ENCODE measurements at places on chromosomes 12 and 14.

- no peak for DNase-seq
Measured at GRCh38 chr12:114732426-114733030, 48.6 kb upstream of the TBX3 start.

- DNase-seq: no peak
Measured at GRCh38 chr12:56644654-56645053, 1.1 kb downstream of the ATP5F1B start.

DNA sequence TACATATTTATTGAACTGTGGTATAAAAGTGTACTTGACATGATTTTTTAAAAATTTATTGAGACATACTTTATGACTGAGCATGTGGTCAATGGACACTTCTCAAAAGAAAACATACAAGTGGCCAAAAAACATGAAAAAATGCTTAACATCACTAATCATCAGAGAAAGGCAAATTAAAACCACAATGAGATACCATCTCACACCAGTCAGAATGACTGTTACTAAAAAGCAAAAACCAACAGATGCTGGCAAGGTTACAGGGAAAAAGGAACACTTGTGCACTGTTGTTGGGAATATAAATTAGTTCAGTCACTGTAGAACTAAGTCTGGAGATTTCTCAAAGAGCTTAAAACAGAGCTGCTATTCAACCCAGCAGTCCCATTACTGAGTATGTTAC, 1177.6 kb downstream of the GALC start:
- DNase-seq: no peak

DNA sequence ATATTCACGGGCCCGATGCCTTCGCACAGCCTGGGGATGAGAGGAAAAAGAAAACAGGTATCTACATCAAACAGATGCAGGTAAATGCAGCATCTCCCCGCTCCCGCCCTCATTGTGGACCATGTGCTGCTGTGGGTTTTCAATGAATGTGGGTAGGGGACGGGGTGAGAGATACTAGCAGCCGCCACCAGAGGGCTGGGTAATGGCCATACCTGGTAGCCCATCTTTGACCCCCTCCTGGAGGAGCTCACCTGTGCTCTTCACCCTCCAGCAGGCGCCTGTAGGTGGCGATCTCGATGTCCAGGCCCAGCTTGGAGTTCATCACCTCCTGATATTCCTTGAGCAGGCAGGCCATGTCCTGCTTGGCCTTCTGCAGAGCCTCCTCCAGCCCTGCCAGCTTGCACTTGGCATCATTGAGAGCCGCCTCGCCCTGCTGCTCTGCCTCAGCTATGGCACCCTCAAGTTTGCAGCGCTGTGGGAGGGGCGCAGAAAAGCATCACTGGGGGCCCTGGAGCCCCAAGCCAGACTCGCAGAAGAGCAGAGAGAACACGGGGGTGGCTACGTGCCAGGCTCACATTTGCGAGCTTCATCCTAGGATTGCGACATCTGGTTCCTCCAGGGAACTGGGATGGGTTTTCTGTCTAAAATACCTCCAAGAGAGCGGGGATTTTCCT, 10.2 kb downstream of the KRT82 start:
- no peak for DNase-seq

GRCh38 chr14:75153295-75153694, 23.1 kb downstream of the TMED10 start:
- no peak for DNase-seq

- DNase-seq: no peak
Measured at GRCh38 chr14:71525663-71526221, 406.5 kb upstream of the RGS6 start.

DNA sequence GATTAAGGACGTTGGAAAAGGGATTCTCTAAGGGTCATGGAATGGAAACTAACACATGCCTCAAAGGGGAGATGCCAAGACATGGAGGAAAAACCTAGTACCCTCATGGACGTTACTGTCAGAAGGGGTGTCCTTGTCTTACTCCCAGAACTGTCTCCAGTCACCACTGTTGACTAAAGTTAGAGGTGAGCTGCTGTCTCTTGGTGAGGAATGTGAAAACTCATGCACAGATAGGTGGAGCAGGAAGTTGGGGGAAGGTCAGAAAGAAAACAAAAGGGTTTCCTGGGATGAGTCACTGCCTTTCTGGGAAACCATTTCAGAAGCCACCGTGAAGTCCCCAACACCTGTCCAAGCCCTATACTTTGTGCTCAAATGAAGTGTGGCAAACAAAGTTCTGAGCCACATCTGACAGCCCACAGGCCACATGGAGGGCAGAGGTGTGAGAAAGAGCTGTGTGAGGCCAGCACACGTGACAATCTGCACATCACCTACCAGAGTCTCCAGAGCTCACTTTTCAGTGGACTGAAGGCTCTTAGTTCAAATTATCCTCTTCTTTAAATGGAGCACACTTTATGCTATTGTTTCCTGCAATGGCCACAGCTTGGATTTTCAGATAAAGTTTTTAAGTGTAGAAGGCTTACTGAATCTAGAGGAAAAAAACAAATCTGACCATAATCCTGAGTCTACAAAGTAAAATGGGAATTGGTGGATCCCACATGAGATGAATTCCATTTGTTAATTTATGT, 92.9 kb upstream of the EGLN3 start:
- DNase-seq: no peak

DNA sequence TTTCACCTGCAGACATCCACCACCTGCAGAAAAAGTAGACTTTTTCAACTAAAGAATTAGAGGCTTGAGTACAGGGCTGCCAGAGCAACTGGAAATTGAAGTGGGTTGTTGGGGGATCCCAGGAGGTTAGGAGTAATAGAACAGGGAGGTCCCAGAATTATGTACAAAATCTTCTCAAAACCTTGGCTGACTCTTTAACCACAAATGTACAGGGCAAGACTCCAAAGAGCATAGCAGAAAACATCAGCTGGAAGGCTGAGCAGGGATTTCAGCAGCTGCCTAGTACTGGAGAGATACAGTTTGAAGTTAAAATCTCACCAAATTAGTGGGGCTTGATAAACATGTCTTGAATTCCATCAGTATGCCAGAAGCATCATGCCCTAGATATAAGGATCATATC, 191.6 kb downstream of the CRADD start:
- no peak for DNase-seq

GRCh38 chr12:42677461-42677860, 87.9 kb upstream of the PRICKLE1 start:
- DNase-seq: no peak

Measured in stimulated activated CD4-positive, alpha-beta T cell treated with anti-CD3 and anti-CD28 coated beads, Interleukin-1b, Interleukin-23, amount 100 ng/mL, for 1 hour (primary cell).